Stimulated activated CD8-positive, alpha-beta memory T cell treated with anti-CD3 and anti-CD28 coated beads, Interleukin-12 subunit alpha, Interleukin-12 subunit beta, amount 100 ng/mL, for 4 hours (primary cell): ENCODE measurements at places on chromosomes 4 and X.

DNA sequence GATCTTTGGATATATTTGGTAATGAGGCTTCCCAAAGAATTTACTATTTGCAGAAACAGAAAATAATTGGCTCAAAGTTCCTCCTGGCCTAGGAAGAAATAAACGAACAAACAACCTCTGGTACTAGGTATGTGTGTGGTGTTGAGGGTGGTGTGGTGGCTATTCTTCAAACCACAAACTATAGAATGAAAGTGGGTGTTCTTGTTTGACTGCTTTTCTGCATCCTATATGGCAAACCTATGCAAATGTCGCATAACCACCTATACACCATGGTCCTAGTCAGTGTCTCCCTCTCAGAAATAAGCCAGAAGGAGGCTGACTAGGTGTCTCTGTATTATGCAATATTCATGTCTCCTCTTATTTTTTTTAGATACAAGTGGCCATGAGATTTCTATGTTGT lies 106.6 kb upstream of the PCDH18 start:
- no peak for DNase-seq

DNA sequence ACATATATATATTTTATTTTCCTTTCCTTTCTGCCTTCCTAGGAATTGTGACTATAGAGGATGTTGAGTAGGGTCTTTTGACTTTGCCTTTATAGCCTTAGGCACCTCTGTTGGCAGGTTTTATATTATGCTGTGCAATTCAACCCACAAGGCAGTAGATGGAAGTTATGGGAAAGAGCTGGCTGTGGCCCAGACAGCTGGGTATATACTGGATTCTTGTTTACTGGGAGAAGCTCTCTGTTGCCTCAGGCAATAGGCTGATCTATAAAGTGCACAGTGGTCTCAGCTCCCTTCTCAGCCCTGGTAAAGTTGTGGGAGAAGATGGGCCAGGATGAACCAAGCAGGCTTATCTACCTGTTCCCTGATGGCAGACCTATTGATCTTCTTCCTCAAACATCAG lies 342.0 kb downstream of the GBA3 start:
- no peak for DNase-seq

DNA sequence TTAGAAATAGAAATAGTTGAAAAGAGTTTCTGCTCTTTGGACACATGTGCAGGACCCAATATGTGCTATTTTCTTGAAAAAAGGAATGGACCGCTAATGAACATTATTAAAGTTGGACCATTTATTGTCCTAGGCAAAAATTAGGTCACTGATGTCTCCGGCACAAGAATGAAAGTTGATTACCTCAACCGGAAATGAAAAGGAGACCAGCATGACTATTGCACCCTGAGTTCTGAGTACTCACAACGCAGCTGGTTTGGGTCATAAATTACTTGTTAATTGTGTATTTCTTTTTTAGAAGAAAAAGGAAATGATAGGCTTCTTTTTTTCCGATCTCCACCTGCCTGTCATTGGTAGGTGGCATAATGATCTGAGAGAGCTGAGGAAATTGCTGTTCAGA lies 232.7 kb downstream of the ARHGAP24 start:
- DNase-seq = no peak

GRCh38 chr4:151459375-151459774 lies 50.4 kb downstream of the FHIP1A start:
- DNase-seq = no peak

DNA sequence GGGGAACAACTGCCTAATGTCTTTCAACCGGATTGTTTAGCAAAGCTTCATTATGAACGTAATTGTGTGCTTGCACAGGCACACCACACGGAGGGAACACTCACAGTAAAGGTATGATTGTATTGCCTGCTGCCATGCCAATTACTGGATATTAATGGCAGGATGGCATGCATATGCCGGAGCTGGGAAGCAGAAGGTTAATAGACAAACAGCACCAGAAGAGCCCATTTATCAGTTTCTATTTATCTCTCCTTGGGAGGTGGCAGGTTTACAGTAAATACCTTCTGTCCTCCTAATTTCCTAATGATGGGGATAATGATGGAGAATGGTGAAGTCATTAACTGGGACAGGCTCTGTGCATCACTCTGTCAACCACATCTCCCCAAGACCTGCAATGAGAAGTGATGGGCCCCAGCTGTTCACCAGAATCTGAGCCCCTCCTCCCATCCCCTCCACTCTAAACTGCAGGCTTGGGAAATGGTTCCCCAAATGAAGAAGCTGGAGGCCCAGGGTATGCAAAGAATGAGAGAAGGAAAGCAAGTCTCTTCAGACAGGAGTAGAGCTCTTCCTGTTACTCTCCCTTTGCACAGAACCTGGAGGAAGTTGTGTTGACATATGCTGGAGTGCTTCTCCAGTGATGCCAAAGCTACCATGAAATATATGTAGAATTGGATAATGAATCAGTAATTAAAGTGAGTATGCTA lies 160.8 kb downstream of the NAA11 start:
- no peak for DNase-seq
